Stimulated activated naive CD8-positive, alpha-beta T cell treated with anti-CD3 and anti-CD28 coated beads, Interleukin-15, Interleukin-2, amounts not matched to agents 100 U/mL and 50 U/mL, for 24 hours (primary cell): ENCODE measurements at places on chromosomes 1 and 21.

- peak; percentile 27 for DNase-seq
Measured at GRCh38 chr1:18110968-18111367, 3.4 kb downstream of the IGSF21 start.

- no peak for DNase-seq
Measured at GRCh38 chr1:79693441-79694114, 687.0 kb upstream of the ADGRL4 start.

- DNase-seq, result no peak
Measured at GRCh38 chr21:34274001-34274400, 89.8 kb upstream of the KCNE2 start.

DNA sequence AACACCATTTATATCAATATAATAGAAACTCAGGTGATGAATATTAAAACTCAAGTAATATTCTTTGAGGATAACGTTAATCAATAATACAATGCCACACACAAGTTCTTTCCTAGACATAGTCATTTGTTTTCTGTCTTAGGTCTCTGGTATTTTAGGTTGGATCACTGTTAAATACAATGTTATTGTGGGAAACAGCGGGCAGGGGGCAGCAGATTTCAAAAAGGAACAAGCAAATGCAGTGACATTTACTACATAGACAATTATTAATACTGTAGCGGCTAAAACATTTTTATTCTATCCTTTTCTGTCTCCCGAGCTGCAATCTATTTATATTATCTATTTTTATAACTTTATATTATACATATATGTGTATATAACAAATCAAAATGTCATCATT lies 186.4 kb upstream of the ZNHIT6 start:
- DNase-seq, result no peak

GRCh38 chr1:81635816-81636215 lies 164.9 kb upstream of the ADGRL2 start:
- DNase-seq, result no peak

DNA sequence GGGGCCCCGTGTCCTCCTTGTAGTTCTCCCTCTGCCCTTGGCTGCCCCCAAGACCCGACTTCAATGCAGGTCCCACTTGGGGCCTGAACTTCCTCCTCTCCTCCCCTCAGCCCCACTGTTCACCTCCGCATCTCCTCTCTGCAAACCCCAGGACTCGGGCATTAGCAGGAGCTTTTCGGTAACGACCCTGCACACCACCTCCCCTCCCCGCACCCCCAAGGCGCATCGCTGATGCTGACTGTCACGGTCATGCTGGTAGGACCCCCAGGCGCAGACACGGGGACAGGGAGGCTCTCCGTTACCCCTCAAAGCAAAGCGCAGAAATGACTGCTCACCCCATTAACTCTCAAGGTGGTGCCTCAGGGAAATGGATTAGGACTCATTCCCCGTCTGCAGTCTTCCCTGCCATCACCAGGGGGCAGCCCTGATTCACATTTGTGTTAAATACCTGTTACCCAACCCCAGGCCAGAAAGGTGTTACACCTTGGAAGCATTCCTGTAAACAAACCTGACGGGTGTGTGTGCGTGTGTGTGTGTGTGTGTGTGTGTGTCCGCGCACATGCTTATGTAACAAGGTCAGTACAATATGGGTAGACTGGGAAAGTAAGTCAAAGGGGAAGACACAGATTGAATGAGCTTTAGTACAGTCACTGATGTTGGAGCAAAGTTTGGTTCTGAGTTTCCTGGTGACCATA lies 6.4 kb upstream of the GUCA2B start:
- DNase-seq, result peak; percentile 76

DNA sequence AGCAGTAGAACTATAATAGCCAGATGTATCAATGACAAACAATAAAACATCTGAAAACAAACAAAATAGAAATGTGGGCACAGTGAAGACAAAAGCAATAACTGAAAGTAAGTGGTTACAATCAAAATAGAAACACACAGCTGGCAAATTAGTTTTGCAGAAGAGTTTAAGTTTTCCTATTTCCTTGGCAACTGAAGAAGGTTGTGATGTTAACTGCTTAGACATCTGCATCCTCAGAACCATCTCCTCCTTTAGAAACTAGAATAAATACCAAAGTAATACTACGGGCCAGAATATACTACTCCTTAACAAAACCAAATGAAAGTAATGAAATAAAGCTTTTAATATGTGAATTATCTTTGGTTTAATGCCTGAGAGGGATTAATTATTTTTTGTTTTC lies 605.5 kb downstream of the LTN1 start:
- DNase-seq, result no peak

DNA sequence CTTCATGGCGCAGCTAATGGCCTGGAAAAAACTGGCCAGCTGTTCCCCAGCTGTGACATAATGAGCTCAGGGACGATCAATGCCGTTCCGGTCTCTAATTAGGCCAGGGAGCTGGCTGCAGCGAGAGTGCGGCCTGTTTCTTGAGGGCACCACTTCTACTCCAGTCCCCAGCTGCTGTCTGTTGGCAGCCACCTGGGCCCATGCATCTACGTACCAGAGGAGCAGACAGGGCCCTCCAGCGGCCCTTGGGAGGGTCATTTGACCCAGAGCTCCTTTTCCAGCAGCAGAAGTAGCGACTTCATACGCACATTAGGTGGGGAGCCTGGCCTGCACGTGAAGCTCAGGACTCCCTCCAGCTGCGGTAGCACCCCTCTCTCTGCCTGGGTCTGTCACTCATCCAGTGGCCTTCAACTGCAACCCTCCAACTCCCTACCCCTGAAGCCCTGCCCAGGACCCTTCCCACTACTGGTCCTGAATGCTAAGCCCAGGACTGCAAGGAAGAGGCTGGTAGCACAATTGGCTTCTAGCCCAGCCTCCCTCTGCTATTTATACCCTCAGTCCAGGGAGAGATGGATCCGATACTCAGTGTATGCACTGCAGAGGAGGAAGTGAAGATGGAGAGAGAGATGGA lies 9.1 kb upstream of the GPR61 start:
- DNase-seq, result no peak

GRCh38 chr1:62176597-62177312 lies 17.9 kb upstream of the L1TD1 start:
- DNase-seq, result no peak

DNA sequence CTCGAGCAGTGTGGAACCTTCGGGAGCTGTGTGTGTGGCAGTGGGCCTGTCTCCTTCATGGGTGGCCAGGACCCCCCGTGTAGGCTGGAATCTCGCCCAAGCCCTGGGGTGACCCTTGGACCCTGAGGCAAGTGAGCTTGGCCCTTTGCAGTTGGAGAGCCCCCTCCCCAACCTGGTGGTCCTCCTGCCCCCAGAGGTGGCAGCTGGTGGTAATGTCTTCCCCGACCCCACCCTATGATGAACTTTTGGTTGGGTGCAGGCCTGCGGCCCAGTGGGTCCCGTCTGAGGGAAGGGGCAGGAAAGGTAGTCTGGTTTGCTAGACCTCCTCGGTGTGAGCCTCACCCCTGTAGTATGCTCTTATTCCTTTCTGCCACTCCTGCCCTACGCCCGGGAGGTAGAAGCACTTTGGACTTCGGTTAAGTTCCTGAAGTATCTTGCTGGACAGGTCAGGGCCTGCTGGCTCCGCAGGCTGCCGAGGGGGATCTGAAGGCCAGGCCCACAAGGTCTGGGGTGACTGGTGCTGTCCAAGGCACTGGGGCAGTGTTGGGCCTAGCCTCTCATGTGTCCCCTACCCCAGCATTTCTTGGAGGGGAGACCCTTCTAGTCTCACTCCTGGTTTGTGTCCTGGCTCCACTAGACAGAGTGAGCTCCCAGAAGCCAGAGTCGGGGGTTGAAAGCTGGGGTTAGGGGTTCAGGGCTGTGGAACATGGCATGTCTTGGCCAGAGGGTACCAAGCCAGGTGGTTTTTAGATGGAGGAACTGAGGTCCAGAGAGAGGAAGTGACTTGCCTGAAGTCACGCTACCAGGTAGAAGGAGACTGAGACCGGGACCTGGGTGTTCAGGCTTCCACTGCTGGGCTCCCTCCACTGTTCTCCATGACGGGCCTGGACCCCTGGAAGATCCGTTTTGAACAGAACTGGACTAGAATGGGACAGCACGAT lies 1.8 kb downstream of the ZNF362 start:
- DNase-seq, result no peak

DNA sequence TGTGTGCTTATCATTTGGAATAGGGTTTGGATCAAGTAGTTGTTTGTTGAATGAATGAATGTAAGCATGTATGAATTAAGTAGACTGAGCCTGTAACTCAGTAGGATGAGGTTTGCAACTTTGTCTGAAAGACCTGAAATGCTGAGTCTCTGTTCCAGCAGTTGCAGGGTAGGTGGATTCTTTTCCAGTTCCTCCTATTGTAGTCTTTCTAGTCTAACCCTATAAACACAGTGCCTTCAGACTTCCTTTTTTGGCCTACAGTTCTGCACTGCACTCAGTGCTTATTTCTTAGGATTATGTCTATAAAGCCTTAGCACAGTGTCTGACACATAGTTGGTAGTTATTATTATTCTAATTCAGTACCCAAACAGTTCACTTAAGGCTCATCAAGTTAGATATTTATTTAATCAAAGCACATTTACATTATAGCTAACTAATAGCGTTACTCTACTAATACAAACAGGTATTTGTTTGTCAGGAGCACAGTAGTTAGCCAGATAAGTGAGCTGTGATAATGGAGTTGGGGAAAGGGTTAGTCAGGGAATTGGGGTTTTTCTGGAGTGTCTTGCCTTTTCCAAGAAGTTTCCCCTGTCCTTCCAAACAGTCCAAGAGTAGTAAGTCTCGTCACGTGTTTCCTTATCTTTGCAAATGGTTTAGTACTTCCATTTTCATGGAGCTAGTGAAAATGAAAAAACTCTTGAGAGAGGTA lies 45.0 kb downstream of the ABCD3 start:
- DNase-seq, result no peak

DNA sequence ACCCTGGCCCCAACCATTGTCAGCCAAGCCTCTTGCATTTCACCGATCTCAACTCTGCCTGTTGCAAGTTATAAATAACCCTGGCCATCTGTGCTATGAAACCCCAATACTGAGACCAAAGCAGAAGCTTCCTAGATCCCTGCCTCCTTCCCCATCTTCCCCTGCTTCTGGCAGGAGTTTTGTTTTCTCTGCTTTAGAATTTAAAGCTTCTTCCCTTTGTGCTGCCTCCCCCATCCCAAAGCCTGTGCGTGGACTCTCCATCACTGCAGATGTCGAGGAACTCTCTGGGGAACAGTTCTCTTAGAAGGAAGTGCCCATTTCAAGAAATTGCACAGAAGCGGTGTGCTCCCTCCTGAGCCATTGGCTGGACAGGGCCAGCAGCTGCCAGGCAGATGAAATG lies 17.4 kb upstream of the MYOG start:
- DNase-seq, result no peak

GRCh38 chr1:11749203-11749689 lies 12.7 kb upstream of the C1orf167 start:
- peak; percentile 62 for DNase-seq

DNA sequence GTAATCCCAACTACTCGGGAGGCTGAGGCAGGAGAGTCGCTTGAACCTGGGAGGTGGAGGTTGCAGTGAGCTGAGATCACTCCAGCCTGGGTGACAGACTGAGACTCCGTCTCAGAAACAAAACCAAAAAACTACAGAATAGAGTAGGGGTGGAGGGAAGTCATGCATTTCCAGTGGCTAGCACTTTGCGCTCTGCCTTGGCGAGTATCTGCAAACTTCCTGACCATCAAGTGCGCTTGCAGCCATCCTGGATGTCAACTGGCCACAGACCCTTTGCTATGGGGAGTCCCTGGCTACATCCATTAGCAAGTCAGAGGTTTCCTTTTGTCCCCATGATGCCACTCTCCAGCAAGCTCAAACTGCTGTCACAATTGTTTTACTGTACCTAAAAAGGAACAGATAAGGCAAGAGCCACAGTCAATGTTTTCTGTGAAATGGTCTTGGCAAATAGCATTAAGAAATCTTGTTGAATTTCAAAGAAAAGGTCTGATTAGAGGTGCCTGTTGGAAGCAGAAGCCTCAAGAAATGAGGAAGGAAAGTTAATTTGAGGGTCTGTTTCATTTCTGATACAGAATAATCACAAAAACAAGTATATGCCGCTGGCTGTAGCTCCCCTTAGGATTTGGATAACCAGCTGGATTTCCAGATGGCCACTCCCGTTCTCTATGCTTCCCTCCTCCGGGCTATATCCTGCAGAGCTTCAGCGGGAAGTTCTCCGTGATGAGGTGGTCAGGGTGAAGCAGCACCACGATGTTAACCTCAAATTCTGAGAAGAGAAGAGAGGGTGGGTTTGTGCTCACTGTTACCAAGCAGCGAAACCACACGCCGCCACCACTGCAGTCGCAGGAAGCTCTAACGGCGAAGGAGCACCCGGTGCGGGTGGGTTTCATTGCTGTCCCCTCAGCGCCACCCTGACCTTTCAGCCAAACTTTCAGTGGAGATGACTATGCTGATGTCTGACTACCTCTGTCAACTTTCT lies 42.0 kb downstream of the VPS26C start:
- peak; percentile 77 for DNase-seq

- DNase-seq, result no peak
Measured at GRCh38 chr1:67803380-67804279, 29.6 kb downstream of the GNG12 start.

DNA sequence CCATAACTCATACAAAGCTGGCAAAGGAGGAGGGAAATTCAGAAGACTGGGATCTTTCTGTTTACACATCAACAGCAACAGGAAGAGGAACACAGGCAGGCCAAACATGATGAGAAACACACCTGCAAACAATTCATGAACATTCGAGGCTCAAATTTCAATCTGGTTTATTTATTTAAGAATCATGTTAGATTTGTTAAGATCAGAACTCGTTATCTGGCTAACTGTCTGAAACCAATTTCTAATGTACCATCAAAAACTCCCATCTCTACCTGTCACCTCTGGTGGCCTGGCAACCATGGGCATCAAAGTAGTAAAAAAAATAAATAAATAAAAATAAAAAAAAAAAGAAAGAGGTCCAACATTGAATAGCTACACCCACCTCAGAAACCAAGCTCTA lies 9.8 kb downstream of the LBR start:
- DNase-seq, result no peak

DNA sequence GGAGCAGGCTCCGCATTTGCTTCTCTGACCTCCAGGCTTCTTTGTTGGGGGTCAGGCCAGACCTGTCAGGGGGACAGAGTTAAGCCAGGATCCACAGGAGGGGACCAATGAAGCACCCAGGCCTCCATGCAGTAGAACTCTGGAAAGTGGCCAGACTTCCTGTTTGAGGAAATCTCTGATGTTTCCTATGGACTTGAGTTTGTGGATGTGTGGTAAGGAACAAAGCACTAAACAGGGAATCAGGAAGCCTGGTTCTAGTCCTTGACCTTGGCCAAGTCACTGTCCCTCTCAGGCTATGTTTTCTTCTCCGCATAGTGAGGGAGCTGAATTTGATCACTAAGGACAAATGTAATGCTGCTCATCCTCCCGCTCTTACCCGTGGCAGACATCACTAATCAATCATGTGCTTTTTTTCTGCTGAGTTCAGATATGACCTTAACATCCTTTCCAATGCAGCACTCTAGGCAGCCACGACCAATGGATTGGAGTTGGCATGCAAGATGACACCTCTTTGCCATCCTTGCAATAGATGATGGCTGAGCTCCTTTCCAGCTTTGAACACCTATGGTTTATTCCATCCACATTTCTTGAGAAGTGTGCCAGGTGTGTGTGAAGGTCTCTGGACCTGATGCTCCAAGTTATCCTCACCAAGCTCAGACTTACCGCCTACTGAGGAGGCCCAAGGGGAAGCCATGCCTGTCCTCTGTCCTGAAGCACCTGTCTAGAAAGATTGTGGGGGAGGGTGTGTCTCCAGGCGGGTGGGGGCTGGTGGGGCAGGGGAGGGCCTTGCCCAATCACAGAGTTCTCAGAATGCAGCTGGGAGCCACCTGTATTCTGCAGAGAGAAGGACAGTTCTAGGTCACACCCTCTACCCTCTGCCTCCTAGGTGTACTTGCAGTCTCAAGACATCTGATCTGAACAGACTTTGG lies 9.9 kb downstream of the SH2D2A start:
- DNase-seq, result no peak
